ENCODE measurements at places on chromosomes 3 and 15.

DNA sequence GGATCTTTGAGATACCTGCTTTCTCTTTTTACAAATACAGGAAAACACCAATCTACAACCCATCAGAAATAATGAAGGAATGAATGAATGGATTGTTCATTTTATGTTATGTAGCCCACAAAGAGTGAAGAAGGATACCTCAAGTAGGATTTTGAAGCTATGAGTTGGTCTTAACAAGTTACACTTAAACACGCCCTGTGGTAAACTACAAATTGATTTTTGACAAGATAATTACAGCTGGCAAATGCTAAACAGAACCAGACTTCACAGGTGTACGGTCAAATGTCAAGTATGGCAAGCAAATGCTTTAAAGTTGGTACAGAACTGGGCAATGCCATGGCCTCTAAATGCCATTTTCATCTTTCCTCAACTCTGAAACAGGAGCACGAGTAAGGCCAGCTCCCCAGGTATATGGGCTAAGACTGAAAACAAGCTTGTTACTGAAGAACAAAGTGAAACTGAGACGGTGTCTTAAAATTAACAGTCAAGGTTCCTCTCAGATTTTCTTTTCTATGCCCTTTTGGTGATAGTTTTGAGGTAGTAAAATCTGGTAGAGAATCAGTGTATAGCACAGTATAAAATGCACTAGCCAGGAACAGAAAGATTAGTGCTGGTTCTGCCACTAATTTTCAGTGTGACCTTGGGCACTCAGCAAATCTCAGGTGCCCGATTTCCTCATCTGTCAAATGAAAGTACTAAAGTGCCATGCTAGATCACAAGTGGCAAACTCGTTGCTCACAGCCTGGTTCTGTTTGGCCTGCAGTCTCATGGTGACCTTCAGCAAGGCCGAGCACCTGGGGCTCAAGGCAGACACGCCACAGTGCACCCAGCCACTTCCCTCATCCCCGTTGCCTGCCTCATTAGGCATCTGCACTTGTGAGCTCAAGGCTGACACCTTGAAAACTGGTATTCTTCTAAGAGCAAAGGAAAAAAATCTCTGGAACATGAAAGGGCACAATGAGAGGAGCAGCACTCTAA, 9.5 kb downstream of the RUVBL1 start:
- no peak for DNase-seq

GRCh38 chr3:155387571-155387970, 94.1 kb upstream of the STRIT1 start:
- DNase-seq, result no peak

DNA sequence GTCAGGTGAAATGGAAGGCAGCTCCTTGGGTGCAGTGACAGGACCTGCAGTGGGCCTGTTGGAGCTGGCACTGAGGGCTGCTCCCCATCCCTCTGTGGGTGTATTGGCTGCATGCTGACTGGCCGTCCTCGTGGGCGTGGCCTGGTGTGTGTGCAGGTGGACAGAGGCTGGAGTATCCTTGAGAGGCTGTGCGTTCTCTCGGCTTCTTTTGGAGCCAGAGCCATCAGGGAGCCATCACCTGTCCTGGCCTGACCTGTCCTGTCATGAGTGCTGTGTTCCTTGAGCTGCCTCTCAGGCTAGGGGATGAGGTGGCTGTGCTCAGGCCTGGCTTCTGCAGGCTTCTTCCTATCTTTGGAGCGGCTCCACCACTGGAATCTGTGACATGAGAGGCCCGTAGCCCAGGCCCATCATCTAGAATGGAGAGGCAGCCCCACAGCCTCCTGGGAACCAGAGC, 61.5 kb downstream of the APBA2 start:
- no peak for DNase-seq

- peak; percentile 79 for DNase-seq
Observed at GRCh38 chr3:56988458-56989168, 71.9 kb upstream of the SPATA12 start.

GRCh38 chr15:75565062-75565970, 13.8 kb downstream of the PTPN9 start:
- no peak for DNase-seq

GRCh38 chr15:56099311-56099710, 105.9 kb upstream of the NEDD4 start:
- DNase-seq, result no peak

GRCh38 chr3:190863119-190863465, 598 bp upstream of the GMNC start:
- no peak for DNase-seq

GRCh38 chr3:13379201-13379830, 40.8 kb downstream of the NUP210 start:
- no peak for DNase-seq

DNA sequence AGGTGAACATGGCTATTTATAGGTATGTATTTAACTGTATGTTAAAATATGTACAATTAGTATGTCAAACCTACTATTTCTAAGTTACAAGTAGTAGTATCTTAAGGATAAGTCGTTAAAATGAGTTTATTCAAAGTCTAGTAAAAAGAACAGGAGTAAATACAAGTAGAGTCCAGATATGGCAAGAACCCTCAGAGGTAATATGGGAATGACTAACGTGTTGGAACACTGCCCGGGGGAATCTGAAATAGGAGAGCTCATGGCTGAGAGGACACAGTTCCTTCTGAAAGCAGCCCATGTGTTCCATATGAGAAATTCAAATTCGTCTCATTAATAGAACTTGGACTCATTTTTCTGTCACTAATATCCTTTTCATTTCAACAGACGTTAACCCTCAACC, 158.8 kb downstream of the CLSTN2 start:
- DNase-seq, result no peak

DNA sequence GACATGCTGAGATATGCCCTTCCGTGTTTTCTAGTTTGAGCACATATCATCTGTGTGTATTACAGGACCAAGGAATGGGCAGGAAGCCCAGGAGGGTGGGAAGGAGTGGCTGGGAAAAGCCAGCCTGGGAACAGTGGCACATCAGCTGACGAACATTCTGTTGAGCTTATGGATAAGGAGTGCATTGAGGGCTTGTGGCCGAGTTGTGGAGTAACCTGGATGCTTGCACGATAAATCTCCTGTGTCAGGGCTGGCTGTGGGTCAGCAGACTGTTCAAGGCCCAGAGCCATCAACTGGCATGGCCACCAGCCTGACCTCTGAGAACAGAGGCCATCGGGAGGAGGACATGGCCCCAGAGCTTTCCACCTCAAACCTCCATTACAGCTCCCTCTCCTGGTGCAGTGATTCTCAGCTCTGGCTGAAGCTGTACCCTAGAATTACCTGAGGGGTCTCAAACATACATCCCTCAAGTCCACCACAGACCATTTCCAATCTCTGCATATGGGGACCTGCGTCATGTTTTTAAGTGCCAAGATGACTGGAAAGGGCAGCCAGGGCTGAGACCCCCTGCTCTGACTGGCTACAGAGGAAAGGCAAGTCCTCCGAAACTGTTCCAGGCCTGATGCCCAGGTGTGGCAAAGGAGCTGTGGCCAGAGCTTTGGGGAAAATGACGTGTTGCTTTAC, 4.8 kb upstream of the VILL start:
- DNase-seq, result no peak

GRCh38 chr15:70152070-70152480, 54.4 kb upstream of the TLE3 start:
- DNase-seq, result peak; percentile 26

- no peak for DNase-seq
Observed at GRCh38 chr15:73926219-73927002, at the start of gene LOXL1. Gene LOXL1 (plus strand): TSS chr15:73926462. CDS start chr15:73926784, 322 bp downstream.

DNA sequence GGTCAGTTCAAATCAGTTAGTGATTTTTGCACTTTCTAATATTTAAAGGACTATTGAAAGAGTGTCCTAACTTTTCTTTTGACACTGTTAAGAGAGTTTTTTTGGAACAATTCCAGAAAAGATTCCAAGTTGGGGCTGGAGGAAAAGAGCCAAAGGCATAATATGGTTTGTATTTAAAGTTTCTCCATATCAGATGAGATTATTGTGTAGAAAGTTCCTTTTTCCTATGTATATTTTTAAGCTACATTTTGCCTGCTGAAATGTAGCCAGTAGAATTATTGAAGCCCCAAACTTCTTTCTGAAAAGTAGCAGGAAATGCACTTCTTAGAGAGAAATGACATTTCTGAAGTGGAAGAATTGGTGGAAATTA, 136.5 kb upstream of the TSC22D2 start:
- DNase-seq, result no peak

GRCh38 chr3:72036899-72037298, 252.0 kb upstream of the PROK2 start:
- DNase-seq, result no peak

- DNase-seq, result no peak
Observed at GRCh38 chr3:87694678-87695077, 364.1 kb downstream of the CGGBP1 start.

GRCh38 chr15:58467722-58468423, 36.1 kb downstream of the LIPC start:
- no peak for DNase-seq

DNA sequence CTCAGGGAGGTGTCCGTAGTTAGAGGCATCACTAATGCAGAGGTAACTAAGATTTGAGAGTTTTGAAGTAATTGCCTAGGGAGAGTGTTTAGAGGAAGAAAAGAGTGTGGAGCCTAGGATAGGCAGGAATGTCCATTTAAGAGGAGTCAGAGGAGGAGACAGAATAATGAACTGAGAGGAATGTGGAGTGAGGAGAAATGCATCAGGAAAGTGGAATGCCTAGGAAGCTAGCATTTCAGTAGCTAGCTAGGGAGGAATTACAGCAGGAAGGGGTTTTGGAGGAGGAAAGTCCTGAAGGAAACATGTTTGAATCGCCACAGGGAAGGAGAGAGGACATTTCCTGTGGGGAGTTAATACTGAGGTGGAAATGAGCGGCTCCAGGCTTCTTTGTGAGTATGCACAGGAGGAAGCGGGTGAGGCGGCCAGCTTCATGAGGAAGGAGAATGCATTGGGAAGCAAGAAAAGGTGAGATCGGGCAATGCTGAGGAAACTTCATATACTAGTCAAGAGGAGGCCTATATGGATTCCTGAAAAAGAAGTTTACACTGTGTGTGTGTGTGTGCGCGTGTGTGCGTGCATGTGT, 154.3 kb downstream of the TMEM108 start:
- no peak for DNase-seq

DNA sequence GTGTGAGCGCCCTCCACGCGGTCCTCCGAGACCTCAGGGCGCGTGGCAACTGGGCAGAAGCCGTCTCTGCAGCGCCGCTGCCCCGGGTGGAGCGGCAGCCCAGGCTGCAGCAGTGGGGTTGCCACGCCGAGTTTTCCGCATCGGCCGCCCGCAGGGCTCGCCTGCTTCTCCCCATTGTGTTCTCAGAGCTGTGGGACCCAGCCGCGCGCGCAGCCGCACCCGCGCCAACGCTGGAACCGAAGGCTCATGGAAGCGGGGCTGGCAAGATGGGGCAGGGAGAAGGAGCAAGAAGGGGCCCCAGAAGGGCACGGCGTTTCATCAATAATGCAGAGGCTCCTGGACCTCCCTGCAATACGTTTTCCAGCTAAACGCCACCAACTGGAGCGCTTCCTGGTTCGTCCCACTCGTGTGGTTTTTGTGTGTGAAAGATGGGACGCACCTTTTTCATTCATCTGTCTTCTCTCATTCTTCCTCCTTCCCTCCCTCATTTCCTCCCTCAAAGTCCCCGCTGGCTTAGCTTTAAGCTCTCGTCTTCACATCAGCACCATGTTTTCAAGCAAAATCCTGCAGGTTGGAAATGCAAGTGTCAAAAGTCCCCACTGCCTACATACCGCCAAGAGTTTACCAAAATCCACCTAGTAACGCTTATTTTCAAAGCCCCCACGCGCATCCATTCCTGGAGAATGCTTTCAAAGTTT, 1.2 kb downstream of the ROBO1 start:
- DNase-seq, result no peak

- no peak for DNase-seq
Observed at GRCh38 chr3:150033721-150034120, 63.0 kb upstream of the PFN2 start.

- no peak for DNase-seq
Observed at GRCh38 chr3:24354230-24354629, 140.4 kb downstream of the THRB start.

GRCh38 chr3:44992555-44993470, 16.8 kb downstream of the EXOSC7 start:
- DNase-seq, result peak; percentile 34

DNA sequence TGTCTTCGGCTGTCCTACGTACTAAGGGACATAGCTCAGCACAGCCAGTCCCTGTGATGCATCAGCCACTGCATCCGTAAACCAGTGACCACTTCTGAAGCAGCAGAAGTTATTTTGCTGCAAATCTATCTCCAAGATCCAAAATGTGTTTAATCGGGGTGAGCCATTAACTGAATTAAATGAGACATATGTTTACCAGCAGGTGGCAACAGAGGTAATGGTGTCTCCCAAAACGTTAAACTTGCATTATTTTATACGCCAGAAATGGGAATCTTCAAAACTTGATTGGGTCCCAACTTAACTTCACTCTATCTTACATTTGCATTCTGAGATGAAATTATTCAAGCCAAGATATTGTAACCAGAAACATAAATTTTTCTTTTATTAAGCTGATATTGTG, 75.3 kb upstream of the BOC start:
- no peak for DNase-seq

- DNase-seq, result peak; percentile 61
Observed at GRCh38 chr15:70147778-70148177, 50.1 kb upstream of the TLE3 start.

DNA sequence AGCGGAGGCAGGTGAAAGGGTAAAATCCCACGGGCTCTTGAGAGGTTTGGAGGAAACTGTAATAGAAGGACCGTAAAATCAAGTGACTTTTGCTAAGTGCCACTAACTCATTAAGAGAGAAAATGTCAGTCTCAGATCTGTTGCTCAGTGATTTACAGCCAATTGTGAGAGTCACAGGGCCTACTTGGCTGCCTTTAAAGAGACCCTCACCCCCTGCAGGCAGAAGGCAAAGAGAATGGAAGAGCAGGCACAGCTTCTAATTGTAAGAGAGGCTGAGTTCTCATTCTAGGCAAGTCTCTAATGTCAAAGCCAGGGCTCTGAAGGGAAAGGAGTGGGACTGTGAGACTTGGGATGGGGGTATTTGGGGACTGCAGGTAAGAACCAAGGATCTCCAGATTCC, 9.3 kb upstream of the SYNM start:
- no peak for DNase-seq

DNA sequence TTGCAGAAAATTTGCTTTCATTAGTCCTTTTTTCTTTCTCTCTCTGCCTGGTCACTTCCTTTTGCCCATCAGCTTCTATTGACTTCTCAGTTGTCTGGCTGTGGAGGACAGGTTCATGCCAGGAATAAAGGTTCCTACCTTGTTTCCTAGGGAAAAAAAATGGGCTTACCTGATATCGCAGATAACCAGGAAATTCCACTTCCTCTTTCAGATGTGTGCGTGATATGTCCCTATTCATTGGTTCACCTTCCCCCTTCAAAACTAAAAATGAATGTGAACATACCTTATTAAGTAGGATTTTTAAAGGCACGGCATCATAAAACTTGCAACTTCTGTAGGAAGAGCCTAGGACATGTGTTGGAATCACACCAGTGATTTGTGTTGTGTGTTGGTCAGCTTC, 120.0 kb upstream of the FGF7 start:
- DNase-seq, result no peak

DNA sequence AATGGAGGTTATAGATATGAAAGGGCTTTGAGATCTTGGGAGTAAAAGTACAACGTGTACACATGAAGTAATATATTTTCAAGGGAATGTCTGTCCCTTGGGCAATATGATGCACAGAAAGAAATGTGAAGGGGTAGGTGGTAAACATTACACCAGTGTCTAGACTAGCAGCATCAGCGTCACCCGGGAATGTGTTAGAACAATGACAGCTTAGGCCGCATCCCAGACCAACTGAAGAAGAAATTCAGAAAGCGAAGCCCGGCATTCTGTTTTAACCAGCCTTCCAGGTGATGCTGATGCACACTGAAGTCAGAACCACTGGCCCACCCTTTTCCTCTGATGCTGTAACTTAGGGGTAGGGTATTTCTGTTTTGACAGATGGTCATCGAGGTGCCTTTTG, 6.3 kb downstream of the INAFM2 start:
- DNase-seq, result no peak

All from activated CD8-positive, alpha-beta T cell treated with anti-CD3 and anti-CD28 coated beads for 36 hours (primary cell).